ENCODE measurements at places on chromosomes 16 and 17.

- H3K27me3 ChIP-seq: no peaks in the 10 kb centered on the region
- no peak for DNase-seq
- no peak overlapping the region for H3K27ac ChIP-seq
Measured at GRCh38 chr16:77035361-77035760, 155.6 kb upstream of the MON1B start.

DNA sequence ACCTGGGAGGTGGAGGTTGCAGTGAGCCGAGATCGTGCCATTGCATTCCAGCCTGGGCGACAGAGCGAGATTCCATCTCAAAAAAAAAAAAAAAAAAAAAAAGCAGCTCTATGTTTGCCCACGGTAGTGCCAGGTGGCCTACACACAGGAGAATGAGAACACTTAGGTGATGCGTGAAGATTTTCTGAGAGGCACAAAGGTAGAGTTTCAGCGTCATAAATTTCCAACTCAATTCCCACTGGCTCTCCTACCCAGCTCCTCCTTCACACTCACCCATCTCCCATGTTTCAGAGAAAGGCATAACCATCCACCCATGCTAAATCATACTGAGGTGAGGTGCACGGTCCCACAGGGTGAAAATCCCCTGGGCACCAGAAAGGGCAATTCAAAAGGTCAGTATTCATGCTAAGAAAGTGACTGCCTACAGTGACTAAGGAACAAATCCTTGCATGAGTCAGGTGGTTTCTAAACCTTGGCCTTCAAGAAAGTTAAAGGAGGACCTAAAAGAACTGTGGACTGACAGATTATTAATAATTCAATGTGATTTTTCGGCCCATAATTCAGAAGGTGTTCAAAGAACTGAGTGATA lies 4.8 kb downstream of the DCAKD start:
- no peak overlapping the region for H3K27ac ChIP-seq
- H3K4me1 ChIP-seq: peaks cover 14% of the 10 kb centered on the region
- no peaks in the 10 kb centered on the region for H3K36me3 ChIP-seq
- H3K27me3 ChIP-seq: no peaks in the 10 kb centered on the region
- DNase-seq: no peak

DNA sequence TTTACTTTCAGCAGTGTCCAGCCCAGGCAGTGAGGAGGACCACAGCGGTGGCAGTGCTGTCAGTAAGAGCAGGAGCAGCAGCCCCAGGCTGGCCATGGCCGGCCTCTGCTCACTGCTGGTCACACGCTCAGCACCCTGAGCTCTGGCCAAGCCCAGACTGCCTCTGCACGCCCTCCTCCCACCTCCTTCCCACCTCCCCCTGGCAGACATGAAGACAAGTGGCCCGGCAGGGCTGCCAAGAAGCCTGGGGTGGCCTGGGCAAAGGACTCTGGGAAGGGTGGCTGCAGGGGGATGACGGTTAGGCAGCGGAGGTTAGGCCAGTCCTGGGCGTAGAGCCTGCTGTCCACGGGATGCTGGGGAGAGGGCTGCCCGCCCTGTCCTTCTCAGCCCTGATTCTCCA lies at the start of gene C16orf89:
Gene C16orf89, minus strand, starts transcription at position 144 of the 400 bp plus-strand sequence. Its CDS starts 48 bp downstream, at position 96.
- no peaks in the 10 kb centered on the region for H3K4me1 ChIP-seq
- H3K36me3 ChIP-seq: no peaks in the 10 kb centered on the region
- H3K4me3 ChIP-seq: no peak within 1 kb of the TSS
- no peaks in the 10 kb centered on the region for H3K27me3 ChIP-seq
- H3K27ac ChIP-seq: no peak within 1 kb of the TSS

GRCh38 chr16:30361180-30361579 lies 6.1 kb upstream of the CD2BP2 start:
- DNase-seq: no peak
- H3K36me3 ChIP-seq: no peaks in the 10 kb centered on the region
- peaks cover 3% of the 10 kb centered on the region for H3K4me1 ChIP-seq
- no peaks in the 10 kb centered on the region for H3K27me3 ChIP-seq
- no peak overlapping the region for H3K27ac ChIP-seq
- no peak overlapping the region for H3K4me3 ChIP-seq
